ENCODE measurements at places on chromosomes 11 and 22.

DNA sequence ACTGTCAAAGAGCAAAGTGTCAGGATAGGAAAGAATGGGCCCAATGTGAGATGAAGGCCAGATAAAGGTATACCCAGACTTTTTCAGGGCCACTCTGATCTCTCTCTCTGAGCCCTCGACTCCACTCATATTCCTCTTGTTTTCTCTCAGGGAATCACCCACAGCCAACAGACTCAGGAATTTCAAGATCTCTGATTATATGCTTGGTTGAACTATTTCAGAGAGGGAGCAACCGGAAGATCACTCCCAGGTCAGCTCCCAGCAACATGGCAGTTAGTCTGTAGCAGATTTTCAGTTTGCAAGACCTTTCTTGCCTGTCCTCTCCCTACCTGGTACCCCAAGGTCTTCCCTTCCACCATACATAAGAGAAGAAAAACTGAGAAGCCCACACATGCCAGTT lies 102.5 kb downstream of the C11orf58 start:
- DNase-seq: no peak

- no peak for DNase-seq
Observed at GRCh38 chr22:30167734-30168133, 78.8 kb downstream of the LIF start.

GRCh38 chr11:1029051-1029450 lies 7.5 kb downstream of the MUC6 start:
- DNase-seq: no peak

DNA sequence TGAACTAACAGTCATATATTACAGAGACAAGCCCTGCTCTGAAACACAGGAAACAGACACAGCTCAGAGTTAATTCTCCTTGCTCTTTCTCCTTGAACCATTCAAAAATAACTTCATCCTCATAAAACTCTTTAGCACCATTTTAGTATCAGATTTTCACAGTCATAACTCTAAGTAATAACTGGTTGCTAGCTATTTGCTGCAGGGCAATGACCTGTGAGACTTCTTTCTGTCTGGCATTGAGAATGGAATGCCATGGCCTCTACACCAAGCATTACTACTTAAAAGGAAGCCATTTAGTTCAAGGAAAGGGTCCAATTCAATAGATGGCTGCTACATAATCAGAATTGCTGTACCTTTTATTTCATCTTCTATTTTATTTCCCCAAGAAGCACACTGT lies 186.6 kb upstream of the CCDC90B start:
- no peak for DNase-seq

DNA sequence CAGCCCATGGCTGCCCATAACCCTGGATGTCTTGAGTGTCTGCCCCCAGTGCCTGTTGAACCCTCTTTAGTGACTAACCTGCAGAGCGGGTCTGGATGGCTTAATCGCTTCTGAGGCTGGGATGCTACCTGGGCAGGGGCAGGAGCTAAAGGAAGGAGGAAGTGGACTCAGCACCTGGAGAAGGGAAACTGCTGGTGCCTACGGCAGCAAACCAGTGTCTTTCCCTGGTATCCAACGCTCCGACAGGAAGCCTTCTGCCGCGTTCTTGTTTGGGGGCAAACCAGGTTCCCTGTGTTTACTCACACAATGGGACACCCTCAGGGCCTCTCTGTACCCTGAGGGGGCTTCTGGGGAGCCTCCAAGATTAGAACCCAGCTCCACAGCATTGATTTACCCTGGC lies 38.1 kb upstream of the B3GAT1 start:
- no peak for DNase-seq

DNA sequence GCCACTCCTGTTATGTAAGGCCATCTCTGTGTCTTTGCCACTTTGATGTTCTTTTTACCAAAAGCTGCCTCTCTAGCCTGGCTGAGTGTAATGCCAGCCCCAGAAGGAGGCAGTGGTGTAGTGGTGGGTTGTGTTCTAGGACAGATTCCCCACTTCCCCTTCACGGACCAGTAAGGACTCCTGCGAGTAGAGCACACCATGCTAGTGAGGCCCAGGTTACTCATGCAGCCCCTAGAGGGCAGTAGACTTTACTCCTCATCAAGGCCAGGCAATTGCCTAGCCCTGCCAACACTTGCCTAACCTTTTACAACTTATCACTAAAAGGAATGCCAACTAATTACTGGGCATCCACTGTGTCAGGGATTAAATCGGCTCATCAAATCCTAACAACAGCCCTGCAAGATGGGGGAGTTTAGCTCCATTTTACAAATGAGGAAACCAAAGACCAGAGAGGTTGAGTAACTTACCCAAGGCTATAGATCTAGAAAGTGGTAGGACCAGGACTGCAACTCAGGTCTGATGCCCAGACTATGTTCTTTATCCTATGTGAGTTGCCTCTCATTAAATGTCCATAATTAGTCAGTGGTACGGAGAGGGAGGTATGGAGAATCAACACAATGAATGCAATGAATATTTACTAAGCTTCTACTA lies 75.3 kb downstream of the APIP start:
- DNase-seq: peak; percentile 52

DNA sequence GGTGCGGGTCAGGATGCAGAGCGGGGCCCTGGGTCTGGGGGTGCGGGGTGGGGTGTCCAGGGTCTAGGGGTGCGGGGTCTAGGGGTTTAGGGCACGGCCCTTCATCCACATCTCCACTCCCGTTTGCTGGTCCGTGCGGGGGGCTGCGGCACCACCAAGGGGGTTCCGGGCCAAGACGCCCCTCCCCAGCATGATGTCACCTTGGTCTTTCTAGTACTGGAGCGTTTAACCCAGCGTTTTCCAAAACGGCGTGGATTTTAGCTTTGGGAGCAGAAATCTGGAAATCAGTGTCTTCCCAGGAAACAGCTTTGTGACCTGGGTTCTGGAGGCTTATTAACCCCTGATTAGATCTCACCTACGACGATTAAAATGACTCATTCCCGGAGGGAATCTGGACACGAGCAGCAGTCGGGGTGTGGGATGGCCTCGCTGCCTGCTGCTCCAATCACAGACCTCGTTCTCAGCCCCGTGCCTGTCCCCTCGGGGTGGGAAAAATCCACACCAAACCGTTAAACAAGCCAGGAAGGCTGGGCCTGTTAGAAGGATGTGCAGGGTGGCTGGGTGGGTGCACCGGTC lies 759 bp downstream of the AP2A2 start:
- no peak for DNase-seq

DNA sequence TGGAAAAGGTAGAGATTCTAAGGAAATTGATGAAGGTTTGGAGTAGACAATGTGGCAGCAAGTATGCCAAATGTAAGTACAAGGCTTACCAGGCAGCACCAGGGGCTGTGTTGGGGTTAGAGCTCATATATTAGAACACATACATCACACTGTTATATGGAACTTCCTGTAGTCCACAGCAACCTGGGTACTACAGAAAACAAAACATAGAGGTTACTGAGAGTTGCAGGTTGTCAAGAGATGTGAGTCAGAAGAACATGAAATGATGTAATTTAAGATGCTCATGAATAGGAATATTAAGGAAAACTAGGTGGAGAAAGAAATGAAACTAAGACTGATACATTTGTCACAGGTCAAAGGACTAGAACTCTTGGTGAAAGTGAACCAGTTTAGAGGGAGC lies 22.0 kb downstream of the FAT3 start:
- no peak for DNase-seq

DNA sequence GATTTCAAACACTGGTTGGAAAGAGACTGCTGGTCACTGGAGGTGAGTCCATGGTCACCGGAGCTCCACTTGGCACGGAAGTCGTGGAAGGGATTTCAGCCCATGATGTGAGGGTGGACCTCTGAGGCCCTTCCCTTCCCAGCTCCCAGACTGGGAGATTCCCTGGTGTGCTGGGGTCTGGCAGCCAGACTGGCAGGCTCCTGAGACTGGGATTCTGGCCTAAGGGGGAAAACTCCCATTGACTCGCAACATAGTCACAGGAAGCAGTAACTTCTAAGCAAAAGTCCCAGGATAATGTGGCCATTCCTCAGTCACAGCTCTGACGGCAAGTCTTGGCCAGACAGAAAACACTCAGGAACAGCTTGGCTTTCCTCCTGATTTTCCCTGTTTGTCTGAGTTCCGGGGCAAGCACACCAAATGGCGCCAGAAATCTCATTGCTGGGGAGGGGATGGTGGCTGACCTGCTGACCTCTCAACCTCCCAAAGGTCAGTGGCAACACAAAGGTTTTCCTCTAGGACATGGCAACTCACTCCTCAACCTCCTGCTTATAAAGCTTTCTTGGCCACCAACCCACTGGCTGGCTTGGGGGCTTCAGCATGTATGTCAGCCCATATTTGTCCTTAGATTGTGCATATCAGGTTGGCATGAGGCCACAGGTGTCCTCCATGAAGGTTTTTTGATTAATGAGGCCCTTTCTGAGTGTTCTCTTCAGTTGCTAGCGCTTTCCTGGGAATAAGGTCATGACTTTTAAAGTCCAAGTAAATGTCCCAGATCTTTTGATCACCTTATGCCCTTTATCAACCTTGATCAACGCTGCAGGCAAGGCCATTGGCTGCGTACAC lies 99.5 kb downstream of the CCDC81 start:
- no peak for DNase-seq

DNA sequence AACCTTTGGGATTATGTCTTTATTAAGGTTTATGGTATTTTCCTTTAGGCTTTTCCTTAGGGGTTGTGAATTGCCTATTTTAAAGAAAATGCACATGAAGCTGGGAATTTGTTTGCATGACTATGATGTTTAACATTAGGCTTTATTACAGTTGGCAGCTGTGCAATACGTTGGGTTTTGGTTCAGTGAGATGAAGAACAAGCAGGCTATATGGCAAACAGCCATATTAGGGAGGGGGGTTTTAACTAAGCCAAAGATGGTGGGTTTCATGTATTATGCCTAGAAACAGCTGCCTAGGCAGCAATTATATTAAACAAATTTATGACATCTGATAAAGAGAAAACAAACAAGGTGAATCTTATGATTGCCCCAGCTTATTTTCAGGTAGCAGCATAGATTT lies 880.8 kb downstream of the FAM181B start:
- no peak for DNase-seq

GRCh38 chr11:30346068-30346688 lies 23.3 kb downstream of the ARL14EP start:
- no peak for DNase-seq

GRCh38 chr11:10522276-10522675 lies 18.7 kb downstream of the RNF141 start:
- DNase-seq: no peak

DNA sequence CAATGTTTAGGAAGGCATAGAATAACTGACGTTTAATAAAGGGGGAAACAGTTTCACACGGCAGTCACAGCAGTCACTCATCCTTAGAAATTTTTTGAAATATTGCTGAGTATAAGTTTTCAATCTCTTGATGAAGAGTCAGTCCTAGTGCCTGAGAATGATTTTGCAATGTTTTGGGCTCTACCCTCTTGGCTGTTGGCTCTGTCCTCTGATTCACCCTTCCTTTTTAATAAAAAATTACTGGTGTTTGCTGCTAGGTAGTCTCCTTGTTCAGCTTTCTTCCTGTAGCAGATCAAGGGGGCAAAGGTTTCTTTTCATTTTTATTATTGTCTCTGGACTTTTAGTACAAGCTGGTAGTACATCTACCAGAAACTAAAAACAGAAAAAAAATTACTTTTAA lies 194.3 kb upstream of the ANO3 start:
- DNase-seq: no peak

DNA sequence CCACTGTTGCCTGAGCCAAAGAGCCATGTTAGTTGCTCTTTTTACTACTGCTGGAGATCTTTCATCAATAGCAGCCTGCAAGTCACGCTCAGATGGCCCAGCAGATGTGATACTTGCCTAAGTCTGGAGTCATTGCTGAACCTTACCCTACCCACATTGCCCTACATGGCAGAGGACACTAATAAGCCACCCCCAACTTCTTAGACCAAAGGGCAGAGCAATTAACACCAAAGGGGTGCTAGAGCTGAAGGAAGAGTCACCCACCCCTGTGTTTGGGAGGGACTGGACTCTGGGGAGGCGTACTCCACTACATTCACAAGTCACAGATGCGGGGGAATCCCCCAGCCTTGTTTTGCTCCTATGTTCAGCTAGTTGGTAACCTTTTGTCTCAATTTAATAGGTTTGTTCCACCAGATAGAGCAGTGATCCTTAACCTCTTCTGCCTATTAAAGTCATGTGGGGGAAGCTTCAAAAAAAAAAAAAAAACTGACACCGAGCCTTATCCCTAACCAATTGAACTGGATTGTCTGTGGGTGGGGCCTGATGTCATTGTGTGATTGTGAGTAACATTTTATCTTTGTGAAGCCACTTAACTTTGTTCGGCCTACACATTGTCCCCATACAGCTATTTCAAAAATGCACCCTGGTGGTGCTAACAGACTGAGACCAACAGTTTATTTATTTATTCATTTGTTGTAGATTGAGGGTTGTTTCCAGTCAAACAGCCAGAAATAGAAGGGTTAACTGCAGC lies 13.1 kb downstream of the ADM start:
- DNase-seq: no peak

GRCh38 chr22:30460147-30460546 lies 11.7 kb downstream of the SEC14L3 start:
- no peak for DNase-seq

DNA sequence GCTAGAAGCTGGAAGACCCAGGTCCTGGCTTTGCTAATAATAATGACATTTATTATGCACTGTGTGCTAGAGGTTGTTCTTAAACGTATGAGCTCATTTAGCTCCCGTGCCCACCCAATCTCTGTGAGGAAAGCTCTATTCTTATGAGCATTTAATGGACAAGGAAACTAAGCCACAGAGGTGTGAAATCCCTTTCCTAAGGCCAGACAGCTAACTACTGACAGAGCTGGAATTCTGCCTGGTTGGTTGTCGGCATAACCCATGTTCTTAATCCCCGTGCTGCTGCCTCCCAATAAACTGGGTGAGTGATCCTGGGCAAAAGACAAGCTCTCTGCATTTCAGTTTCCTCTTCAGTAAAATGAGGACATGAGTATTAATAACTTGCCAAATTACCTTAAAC lies 49.4 kb downstream of the SNX19 start:
- no peak for DNase-seq

DNA sequence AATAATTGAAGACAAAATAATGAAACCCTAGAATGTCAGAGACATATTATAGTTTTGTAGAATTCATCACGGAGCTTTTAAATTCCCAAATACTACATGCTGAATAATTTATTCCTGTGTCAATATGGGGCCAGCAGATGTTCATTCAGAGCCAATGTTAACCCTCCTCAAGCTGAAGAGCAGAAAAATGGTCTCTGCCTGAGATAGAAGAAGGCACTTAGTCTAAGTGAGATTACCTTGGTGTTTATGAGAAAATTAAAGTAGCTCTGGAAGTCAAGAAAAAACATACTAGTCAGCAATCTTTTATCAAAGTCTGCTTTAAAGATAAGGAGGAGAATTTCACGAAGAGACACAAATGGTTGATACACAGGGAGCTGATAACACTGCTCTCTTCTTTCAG lies 328.2 kb downstream of the TTC28 start:
- DNase-seq: no peak

DNA sequence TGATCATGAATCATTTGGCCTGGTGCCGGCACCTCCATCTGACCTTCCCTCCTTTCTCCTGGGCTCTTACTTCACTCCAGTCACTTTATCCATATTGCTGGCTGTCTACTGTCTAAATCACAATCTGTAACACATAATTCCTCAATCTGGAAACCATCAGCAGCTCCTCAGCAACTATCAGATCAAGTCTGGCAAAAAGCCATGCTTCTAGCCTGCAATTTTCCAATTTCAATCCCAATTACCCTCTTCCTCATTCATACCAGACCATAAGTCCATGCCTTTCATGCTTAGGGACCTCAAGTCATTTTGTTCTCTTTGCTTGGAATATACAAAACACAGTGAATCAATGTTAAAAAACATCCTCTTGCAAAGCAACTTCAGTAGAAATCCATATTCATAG lies 882.8 kb upstream of the ANO3 start:
- no peak for DNase-seq

- DNase-seq: no peak
Observed at GRCh38 chr11:78612721-78613377, 38.2 kb upstream of the NARS2 start.

Data from iPS DF 19.7 (cell line).